ENCODE measurements at places on chromosomes 7 and 10.

DNA sequence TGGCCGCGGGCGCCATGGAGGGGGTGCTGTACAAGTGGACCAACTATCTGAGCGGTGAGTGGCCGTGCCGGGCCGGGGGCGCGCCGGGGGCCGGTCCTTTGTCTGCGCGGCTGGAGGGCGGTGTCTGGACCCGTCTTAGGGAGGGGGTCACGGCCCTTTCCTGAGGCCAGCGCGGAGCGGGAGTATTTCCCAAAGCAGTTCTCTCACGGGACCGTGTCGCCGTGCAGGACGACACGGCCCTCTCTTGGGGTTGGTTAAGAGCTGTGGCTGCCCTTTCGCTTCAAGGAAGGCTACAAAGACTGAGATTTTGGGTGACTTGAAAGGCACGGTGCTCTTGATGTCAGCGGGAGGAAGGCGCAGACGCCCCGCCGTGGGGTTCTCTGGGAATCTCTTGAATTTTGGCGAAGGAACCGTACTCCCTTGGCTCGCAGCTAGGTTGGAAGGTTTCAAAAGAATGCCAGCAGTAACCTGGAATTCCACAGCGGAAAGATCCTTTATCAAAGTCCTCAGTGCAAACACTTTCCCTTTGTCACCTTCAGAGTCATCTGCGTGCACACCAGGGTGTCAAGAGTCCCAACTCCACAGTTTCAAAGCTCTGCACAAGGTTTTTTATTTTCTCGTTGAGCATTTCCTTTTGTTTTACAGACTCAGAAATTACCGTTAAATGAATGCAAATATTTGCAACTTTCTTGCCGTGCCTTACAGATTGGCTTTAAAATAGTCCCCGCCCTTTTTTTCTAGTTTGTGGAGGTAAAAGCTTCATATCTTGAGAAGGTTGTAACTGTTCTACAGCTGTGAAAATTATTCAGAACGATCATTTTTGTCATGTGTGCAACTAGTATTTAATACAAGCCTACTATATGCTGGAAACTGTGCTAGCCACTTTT lies 780 bp downstream of the PLEKHA8 start:
- DNase-seq = peak; percentile 43

DNA sequence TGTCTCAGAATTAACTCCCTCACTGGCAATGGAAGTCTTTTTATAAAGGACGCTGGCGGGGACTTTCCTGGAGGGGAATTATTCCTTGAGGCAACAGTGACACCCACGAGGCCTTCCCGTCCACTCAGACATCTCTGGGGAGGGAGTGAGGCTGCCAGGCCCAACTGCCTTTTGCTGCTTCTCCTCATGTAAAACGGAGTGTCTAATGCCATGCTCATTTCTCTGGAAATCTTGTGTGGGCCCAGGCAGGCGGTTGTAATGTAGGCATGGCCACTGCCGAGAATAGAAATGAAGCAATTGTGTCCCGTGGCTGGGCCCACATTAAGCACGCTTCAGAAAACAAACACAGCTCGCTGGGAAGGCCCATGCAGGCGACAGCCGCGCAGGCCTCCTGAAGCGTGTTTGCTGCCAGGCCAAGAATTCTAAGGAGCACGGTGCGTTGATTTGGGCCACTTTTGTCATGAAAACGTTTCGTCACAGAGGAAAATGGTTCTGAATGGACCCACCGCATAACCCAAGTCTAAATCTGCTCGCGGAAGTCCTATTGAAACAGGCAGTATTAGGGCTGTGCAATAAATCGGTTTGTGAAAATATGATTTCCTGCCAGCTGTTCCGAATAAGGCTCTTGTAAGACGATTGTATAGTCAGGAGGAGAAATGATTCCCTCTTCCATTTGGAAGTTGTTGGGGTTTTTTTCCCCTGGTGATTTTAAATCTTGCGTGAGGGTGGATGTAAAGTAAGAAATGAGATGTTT lies 104.2 kb upstream of the CHST15 start:
- DNase-seq = peak; percentile 95

GRCh38 chr7:27130540-27131389 lies at the start of gene HOXA4:
Gene HOXA4 (minus strand): TSS chr7:27130757. CDS start chr7:27130733, 24 bp downstream.
- peak; percentile 83 for DNase-seq

- DNase-seq = no peak
These were observed 146.3 kb downstream of the BAMBI start for GRCh38 chr10:28823501-28824075.

- DNase-seq = no peak
These were observed 171.4 kb downstream of the ARID5B start for GRCh38 chr10:62072901-62073300.

DNA sequence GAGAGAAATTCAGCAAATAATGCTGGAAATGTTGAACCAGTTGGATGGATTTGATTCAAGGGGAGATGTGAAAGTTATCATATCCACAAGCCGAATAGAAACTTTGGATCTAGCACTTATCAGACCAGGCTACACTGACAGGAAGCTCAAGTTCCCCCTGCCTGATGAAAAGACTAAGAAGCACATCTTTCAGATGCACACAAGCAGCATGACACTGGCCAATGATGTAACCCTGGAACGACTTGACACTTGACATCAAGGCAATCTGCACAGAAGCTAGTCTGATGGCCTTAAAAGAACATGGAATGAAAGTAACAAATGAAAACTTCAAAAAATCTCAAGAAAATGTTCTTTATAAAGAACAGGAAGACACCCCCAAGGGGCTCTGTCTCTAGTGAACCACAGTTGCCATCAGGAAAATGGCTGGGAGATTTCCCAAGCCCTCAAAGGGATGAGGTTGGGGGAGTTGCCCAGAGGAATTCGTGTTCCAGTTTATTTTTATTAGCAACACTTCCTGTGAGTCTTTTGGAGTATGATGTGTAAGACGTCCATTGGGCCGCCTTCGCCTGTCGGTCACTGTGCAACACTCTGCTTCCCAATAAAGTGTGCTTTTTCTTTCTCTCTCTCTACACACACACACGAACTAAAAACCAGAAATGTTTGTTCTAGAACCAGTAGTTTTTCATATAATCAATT lies 200.0 kb downstream of the HIBADH start:
- no peak for DNase-seq

GRCh38 chr10:23186697-23187096 lies 5.4 kb upstream of the PTF1A start:
- no peak for DNase-seq

GRCh38 chr7:18520450-18521235 lies 25.1 kb downstream of the HDAC9 start:
- peak; percentile 55 for DNase-seq

DNA sequence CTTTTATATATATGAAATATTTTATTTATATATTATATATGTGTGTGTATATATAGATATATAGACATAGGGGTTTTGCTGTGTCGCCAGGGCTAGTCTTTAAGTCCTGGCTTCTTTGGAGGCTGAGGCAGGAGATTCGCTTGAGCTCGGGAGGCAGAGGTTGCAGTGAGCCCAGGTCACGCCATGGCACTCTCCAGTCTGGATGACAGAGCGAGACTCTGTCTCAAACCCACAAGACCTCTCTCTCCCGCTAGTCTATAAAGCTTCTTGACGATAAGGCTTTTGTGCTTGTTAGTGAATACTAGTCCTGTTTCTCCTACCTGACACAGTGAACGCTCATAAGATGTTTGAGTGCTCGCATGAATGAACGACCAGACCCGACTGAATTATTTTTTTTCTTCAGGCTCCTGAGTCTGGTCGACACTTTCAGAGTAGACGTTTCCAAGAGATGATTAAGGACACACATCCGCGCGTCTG lies 577 bp upstream of the DDX21 start:
- peak; percentile 24 for DNase-seq

DNA sequence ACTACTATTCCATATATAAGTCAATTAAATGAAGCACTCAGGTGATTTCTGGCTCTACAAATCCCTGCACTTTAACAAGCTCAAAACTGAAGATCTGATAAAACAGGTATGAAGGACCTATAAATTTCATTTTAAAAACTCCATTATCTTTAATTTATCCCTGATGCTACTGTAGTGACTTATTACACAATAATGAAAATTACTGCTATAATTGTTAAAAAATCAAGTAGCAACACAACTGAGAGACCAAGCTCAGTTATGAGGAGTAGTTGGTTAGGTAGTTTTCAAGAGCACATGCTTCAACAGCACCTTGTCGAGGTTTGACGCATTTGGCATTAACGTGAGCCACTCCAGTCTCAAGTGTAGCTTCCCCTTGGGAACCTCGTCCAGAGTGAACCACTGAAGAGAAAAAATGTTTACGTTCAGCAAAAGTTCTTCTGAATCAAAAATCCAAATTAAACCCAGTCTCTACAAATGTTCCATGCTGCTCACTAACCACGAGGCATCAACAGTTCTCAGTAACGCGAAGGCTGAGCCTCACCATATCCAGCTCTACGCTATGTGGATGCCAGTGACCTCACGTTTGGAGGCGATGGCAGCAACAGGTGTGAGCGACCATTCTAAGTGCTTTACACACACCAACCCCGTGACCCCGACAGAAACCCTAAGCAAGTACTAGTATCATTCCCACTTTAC lies 55.3 kb upstream of the NCAPG2 start:
- no peak for DNase-seq

DNA sequence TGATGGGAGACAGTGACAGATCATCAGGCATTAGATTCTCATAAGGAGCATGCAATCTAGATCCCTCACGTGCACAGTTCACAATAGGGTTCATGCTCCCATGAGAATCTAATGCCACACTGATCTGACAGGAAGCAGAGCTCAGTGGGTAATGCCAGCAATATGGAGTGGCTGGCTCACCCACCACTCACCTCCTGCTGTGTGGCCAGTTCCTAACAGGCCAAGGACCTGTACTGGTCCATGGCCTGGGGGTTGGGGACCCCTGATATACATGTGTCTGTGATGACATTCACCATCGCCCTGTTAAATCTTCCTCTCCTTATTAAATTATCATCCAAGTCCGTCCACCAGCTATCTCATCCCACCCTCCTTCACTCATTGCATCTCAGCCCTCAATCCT lies 118.4 kb downstream of the TEX36 start:
- DNase-seq = no peak

- DNase-seq = no peak
These were observed 54.9 kb downstream of the KMT2E start for GRCh38 chr7:105068886-105069285.

- DNase-seq = no peak
These were observed 372.4 kb upstream of the LRGUK start for GRCh38 chr7:133754708-133755107.

DNA sequence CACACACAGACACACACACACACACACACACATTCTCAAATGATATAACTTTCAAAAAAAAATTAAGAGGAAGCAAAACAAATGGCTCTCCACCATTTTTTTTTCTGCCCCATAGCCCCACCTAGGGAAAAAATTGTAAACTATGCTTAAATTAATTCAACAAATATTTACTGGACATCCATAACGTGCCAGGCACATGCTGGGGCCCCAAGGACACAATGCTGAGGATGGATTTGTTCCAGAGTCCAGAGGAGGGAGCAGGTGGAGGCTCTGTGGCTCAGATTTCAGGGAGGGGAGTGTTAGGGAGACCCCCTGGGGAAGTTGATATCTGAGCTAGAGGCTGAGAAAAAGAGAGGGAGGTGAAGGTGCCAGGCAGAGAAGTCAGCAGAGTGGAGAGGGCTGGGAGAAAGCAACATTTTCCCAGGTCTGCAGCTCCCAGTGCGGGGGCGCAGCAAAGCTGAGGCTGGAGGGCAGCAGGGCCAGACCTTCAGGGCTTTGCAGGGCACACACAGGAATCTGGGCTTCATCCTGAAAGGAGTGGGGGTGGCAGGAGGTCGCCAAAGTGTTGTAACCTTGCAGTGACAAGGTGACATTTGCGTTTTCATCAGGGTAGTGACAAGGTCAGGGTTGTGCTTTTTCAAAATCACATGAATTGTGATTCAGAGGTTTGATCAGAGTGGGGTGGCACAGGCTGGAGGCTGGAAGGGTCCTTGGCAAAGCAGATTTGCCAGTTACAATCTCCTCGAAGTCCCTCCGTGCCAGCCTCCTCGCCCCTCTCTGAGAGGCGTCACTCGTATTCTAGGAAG lies 261.6 kb downstream of the WDR11 start:
- DNase-seq = peak; percentile 21

- DNase-seq = peak; percentile 50
These were observed 98.6 kb downstream of the GRK5 start for GRCh38 chr10:119305860-119306513.

- DNase-seq = peak; percentile 71
These were observed 14.9 kb upstream of the LGI1 start for GRCh38 chr10:93742633-93743349.

- peak; percentile 6 for DNase-seq
These were observed 280.9 kb downstream of the NEBL start for GRCh38 chr10:20616056-20616671.

GRCh38 chr7:23373151-23374004 lies 74.2 kb downstream of the MALSU1 start:
- peak; percentile 6 for DNase-seq

GRCh38 chr7:112554591-112554990 lies 73.8 kb downstream of the LSMEM1 start:
- no peak for DNase-seq

GRCh38 chr10:117544004-117544701 lies 1.6 kb downstream of the EMX2 start:
- no peak for DNase-seq

- no peak for DNase-seq
These were observed 22.6 kb downstream of the MYO1G start for GRCh38 chr7:44956157-44956766.

DNA sequence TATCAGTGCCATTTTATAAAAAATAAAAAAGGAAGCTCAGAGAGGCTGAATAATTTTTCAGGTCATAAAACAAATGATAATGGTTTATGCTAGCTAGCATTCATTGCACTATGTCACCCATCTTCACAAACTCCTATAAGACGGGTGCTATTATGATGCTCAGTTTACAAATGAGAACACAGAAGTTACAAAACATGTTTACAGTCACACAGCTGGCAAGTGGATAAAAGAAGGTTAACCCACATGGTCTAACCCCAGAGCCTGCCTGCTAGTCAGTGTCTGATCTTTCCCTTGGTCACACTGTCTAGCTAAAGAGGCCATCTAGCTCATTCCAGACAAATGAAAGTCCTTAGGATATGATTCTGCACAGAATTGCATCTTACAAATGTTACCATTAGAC lies 39.4 kb downstream of the SLC16A9 start:
- DNase-seq = no peak

DNA sequence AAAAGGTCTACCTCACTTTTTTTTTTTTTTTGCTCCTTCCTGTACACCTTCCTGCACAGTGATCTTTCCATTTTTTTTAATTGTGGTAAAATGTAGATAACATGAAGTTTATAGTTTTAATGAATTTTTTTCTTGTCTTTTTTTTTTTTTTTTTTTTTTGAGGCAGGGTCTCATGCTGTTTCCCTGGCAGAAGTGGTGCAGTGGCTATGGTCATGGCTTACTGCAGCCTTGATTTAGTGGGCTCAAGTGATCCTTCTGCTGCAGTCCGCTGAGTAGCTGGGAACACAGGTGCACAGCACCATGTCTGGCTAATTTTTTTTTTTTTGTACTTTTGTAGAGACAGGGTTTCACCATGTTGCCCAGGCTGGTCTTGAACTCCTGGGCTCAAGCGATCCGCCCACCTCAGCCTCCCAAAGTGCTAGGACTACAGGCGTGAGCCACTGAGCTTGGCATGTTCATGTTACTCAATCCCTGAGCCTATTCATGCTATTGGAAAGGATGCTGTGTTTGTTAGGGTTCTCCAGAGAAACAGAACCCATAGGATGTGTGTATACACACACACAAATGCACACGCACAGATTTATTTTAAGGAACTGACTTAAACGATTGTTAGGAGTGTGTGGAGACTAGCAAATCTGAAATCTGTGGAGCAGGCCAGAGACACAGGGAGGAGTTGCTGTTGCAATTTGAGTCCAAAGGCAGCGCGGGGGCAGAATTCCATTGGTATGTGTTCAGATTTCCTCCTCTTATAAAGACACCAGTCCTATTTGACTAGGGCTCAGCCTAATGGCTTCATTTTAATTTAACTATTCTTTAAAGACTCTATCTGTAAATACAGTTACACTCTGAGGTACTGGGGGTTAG lies 29.1 kb downstream of the GALNT11 start:
- DNase-seq = no peak

Data from suppressor macrophage treated with lipopolysaccharide for 1 hour (primary cell).